Stimulated activated CD4-positive, alpha-beta T cell treated with anti-CD3 and anti-CD28 coated beads, TNF-alpha, amount 100 ng/mL, for 48 hours (primary cell): ENCODE measurements at places on chromosomes 1 and 21.

DNA sequence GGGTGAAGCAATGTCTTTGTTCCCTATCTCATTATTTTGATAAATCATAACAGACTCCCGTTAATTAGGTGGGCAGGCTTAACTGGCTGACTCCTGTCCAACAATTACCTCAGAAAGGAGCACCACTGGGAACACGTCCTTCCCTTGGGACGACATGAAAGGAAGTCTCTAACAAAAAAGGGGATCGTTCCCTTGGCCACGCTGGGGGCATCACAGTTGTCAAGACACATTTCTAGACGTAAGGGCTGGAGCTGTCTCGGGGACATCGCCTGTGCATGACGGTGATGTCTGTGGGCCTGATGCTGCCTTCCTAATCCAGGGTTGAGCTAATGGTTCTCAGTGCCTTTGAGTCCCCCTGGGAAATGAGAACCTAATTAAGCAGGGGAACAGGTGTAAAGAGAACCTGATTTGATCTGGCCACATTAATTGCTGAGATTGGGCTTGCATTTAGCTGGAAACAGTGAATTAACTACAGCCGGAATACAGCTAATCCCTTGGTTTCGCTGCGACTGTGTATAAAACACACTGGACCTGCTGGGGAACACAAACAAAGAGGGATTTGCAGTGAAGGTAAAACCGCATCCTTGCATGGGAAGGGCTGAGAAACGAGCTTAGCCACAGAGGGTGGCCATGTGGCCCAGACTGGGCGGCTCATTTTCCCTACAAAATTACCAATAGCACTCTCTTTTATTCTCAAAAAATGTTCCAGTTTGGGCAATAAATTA lies 111.8 kb downstream of the MRPS6 start:
- DNase-seq = no peak

- DNase-seq = no peak
These were observed 3.8 kb downstream of the LEMD1 start for GRCh38 chr1:205417870-205418635.

- no peak for DNase-seq
These were observed 138.8 kb upstream of the RUNX3 start for GRCh38 chr1:25068829-25069228.

DNA sequence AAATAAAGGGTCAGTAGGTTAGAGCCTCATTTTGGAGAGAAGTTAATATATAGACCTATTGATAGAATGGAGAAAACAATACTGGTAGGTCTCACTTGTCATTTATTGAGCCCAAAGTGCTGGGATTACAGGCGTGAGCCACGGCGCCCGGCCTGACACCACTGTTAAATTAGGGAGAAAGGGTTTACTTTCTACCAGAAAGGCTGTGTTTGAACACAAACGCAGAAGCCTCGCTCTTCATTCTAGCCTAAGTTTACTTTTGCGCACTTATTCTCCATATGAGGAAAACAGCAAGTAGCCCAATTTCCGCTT lies 710 bp upstream of the PRPF3 start:
- no peak for DNase-seq

- no peak for DNase-seq
These were observed 162.8 kb upstream of the ADAMTS5 start for GRCh38 chr21:27129694-27130093.

DNA sequence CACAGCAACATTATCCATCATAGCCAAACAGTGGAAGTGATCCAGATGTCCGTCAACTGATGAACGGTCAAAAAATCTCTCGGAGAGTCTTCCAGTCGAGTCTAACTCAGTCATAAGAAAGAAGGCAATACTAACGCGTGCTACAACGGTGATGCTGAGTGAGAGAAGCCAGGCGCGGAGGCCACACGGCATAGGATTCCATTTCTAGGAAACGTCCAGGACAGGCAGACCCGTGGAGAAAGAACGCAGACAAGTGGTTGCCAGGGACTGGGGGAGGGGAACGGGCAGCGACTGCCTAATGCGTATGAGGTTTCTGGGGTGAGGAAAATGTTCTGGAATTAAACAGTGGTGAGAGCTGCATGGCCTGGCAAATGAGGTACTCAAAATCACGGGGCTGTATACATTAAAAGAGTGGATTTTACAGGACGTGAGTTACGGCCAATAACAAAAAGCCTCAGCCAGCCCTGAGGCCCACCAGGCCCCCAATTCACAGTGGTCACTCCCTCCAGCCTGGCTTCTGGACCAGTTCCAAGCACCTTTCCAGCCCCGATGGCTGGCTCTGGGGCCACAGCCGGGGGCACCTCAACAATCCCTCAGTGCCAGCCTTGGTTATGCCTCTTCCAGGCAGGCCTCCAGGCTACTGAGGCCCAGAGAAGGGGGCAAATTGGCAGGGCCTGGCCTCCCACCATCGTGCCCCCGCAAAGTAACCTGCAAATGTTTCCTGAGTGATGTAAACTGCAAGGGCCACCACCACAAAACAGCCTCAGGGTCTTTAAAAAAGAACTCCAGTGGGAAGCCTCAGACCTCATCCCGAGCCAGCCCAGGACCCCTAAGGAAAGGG lies 3.4 kb downstream of the WNT9A start:
- DNase-seq = no peak

DNA sequence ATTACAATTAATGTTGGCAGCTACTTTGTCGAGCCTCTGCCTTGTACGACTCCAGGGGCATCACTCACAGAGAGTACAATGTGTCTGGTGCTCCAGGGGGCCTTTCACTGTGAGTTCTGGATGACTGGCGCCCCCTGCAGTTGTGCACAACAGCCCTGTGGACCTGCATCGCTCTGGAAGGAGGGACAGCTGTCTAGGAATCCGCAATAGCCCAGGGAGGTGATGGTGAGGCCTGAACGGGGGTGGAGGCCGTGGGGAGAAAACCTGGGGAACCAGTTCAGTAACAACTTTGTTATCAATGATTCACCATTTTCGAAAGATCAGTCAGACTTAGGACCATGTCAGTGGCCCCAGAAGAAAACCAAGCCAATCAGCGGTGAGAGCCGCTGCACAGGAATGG lies 189.1 kb downstream of the KAZN start:
- DNase-seq = no peak
